Activated CD4-positive, alpha-beta memory T cell treated with anti-CD3 and anti-CD28 coated beads for 36 hours (primary cell): ENCODE measurements at places on chromosomes 4 and X.
A peak's percentile ranks its signal among the peaks of the same experiment; 100 is the strongest.

DNA sequence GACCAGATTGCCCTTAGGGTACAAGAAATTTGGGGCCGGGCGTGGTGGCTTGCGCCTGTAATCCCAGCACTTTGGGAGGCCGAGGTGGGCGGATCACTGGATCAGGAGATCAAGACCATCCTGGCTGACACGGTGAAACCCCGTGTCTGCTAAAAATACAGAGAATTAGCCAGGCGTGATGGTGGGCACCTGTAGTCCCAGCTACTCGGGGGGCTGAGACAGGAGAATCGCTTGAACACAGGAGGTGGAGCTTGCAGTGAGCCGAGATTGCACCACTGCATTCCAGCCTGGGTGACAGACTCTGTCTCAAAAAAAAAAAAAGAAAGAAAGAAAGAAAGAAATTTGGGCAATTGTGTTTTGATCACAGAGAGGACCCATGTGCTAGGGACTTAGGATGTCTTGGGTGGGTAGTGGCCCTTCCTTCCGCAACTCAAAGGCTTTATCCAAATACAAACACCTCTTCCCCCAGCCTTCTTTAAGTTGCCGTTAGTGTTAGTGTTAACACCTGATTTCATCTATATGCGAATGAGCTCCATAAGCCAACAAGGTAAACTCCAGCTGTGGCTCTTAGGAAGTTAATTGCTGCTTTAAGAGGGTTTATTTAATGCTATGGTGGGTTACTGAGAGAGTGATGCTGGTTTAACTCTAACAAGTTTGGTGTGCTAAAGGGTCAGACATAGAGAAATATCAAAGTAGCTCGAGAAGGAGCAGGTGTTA lies 8.6 kb upstream of the CCDC110 start:
- DNase-seq, result no peak

DNA sequence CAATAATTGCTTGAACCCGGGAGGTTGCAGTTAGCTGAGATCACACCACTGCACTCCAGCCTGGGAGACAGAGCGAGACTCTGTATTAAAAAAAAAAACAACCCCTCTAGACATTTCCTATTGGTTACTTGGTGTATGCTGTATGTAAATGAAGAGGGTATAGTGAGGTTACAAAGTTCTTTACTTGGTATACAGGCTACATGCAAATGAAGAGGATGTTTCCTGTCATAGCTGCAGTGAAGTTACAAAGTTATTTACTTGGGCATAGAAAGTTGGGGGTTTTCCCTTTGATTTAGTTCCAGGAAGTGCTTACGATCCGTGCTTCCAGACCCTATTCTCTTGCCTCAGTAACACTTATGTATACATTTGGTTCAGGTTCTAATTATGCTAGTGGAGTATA lies 38.4 kb upstream of the CLNK start:
- no peak for DNase-seq

GRCh38 chrX:134457708-134458107 lies 2.3 kb upstream of the HPRT1 start:
- DNase-seq, result no peak

DNA sequence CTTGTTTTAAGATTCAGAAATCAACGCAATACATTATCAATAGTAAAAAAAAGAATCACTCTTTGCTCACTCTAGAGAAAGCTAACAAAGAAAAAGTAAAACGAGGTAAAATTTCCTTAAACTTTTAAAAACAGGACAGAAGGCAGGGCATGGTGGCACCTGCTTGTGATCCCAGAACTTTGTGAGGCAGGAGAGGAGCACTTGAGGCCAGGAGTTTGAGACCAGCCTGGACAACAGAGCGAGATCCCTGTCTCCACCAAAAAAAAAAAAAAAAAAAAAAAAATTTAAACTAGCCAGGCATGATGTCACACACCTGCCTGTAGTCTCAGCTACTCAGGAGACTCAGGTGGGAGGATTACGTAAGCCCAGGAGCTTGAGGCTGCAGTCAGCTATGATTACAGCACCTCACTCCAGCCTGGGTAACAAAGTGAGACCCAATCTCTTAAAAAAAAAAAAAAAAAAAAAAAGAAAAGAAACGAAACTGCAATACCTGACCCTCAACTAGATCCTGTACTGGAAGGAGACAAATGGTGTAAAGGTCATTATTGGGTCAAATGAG lies 3.5 kb downstream of the CCNI start:
- peak; percentile 35 for DNase-seq

DNA sequence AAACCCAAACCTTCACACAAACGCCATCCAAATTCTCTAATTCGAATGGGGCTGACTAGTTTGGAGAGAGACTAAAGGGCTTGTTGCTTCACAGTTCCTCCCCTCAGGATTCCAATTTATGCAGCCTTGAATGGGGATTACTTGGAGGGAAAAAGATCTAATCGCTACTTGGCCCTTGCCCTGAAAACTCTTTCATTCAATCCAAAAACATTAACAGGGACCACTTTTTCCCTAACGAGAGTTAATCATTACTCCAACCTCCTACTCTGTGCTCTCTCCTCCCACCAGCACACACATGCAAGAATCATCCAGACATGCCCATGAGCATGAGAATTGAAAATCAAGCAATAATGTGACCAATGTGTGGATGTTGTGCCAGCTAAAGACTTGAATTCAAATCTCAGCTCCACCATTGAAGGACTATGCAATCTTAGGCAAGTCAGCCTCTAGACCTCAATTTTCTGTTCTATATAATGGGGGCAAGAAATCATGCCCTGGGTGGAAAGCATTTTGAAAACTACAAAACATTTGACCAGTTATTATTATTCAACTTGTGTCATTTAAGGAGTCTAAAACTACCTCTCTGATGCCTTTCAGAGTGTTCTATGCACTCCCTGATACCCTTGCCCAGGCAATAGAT lies 34.3 kb upstream of the GPC3 start:
- DNase-seq, result no peak

- no peak for DNase-seq
These were observed 92.2 kb upstream of the RAPGEF2 start for GRCh38 chr4:159010563-159011260.

DNA sequence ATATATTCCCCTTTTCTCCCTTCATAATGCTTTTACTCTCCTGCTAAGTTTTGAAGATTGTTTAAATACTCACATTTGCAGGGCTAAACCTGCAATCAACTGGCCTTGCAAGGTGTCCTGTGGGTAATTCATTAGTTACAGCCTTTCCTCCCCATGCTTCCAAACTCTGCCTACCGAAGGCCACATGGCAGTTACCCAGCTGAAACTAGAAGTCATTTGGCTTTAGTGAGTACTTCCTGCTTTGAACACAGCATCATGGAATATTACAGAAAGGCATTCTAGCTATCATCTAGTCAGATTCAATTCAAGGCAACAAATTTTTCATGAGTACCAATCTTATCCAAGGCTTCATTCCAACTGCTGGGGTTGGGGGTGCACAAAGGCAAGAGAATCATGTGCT lies 55.6 kb downstream of the SRPX start:
- DNase-seq, result no peak
